Astrocyte of the hippocampus (primary cell): ENCODE measurements at places on chromosomes 16 and 17.

DNA sequence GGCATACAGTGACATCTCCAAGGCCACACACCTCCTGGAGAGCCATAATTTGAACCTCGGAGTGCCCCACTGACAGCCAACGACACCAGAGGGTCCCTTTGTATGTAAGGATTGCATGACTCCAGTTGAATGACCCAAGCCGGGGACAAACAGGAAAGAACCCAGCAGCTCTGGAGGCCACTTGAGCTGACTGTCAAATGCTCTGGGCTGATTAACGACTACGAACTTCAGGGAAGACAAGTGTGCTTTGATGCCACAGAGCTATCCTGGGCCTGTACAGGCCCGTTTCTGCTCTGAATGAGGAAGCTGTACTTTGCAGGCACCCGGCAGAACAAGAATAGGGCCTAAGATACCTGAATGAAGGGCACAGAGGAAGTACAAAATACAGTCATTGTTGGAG, 404.6 kb downstream of the SLC39A11 start:
- DNase-seq: no peak

DNA sequence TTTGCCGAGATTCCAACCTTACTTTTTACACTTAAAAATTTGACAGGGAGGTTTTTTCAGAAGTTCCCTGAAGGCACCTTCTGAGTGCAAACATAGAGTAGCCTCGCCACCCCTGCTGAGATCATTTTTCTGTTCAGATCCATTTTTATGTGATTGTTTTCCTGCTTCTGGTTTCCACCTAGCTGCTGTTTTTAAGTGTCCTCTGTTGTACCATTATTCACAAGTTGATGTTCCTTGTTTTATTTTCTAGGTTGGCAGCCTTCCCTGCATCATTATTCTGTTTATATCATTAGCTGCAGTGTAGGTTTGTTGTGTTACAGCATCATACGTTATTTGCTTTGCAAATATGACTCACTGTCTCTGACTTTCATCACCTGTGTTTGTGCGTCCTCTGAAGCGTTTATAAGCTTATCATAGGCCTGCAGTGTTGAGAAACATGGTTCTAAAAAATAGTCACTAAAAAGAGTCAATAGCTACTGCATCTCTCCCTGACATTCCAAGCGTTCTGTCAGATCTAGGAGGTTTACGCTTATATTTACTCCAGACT, 116.9 kb upstream of the CLEC3A start:
- DNase-seq: no peak

- DNase-seq: peak; percentile 72
These were observed 78.5 kb downstream of the MRC2 start for GRCh38 chr17:62705778-62706597.

DNA sequence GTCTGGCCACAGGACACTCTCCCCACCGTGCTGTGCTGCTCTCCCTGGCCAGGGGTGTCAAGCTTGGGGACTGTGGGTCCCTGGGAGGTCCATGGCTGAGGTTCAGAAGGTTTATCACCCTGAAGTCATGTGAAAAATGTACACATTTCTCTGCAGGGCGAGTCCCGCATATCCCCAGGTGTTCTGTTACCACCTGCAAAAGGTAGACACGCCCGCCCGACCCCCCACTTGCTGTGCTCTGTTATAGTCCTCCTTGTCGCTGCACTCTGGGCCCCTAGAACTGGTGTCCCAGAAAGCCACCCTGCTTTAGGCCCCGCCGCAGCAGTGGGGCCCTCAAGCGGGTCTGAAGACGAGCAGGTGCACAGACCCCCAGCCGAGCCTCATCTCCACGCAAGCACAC, 11.8 kb downstream of the JPT2 start:
- no peak for DNase-seq

DNA sequence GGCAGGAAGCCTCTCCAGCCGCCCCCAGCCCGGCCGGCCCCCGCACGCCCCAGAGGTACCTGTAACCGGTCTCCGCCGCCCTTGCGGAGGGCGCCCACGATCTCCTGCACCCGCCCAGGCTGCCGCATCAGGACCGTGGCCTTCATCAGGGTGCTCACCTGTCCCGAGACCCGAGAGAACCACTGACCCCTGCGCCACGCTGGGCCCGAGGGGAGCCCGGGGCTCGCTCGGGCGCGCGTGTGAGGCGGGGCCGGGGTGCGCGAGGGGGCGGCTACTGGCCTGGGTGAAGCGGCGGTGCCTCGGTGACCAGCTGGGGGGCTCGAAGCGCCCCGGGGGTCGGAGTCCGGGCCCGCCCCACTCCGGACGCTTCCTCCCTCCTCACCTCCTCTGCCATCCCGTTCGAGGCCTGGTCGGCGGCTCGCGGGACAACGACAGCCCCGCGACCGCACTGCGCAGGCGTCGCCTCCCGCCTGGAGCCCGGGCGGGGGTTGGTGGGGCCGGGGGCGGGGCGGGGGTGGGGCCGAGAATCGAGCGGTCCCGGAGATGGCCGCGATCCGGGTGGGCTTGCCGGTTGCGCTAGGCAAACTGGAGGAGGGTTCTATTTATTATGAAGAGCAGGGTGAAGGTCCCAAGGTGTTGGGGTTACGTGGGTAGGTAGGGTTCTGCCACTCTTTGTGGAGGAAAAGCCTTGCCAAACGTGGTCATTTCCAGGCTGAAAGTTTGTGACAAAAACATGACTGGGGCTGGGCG, at the start of gene NT5C3B:
Gene NT5C3B, minus strand, starts transcription at position 433 of the 750 bp plus-strand sequence. Its CDS starts 39 bp downstream, at position 394.
- peak; percentile 79 for DNase-seq

DNA sequence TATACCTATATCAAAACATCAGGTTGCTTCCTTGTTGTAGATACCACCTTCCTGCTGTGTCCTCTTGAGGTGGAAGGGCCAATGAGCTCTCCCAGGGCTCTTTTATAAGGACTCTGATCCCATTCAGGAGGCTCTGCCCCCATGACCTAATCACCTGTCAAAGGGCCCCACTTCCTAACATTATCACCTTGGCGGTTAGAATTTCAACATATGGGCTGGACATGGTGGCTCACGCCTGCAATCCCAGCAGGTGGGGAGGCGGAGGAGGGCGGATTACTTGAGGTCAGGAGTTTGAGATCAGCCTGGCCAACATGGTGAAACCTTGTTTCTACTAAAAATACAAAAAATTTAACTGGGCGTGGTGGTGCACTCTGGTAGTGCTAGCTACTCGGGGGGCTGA, 86.4 kb downstream of the HAPSTR1 start:
- no peak for DNase-seq

GRCh38 chr16:81655469-81656162, 123.5 kb upstream of the PLCG2 start:
- DNase-seq: no peak

- peak; percentile 94 for DNase-seq
These were observed 853 bp upstream of the PDK2 start for GRCh38 chr17:50094243-50094752.

GRCh38 chr17:71959154-71959553, 161.7 kb upstream of the SOX9 start:
- DNase-seq: no peak

GRCh38 chr16:14562691-14563491, 67.2 kb downstream of the PARN start:
- DNase-seq: peak; percentile 53

DNA sequence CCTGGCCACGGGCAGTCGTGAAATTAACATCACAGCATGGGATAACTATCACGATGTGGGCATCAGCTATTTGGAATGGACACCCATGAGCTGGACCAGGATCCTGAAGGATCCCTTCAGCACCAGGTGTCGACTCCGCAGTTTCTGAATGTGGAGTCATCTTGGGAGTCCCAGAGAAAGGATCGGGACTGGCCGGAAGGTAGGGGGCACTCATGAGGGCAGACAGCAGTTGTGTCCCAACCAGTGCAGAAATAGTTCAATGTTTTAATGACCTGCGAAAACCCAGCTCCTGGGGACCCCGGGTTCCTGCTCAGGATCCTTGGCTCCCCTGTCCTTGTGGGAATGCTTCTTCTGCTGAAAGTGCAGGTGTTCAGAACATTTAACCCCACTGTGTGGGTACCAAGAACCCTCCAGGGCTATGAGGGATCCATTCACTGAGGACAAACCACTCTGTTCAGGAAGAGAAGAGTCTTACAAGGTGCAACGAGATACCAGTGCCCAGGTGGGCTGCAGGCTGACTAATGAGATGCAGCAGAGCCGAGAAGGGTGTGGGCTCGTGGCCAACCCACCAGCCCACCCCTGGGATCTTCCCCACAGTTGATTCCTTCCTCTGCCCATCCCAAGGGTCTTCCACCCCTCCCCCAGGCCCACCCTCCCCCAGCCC, 154.8 kb downstream of the SALL1 start:
- DNase-seq: no peak

DNA sequence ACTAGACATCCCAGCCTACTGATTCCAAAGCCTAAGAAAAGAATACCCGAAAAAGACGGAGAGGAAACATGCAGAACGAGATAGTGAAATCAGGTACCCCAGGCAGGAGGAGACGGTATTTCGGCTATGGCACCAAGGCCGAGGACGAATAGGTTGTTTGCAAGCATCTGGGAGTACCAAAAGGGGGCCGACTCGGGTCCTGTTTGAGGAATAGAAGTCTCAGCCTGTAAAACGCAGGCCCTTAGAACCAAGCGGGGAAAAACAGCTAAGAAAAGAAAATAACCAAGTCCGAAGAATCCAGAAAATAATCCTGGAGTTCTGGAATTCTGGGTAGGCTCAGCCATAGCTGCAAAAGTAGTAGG, 537 bp downstream of the SLC35B1 start:
- no peak for DNase-seq

DNA sequence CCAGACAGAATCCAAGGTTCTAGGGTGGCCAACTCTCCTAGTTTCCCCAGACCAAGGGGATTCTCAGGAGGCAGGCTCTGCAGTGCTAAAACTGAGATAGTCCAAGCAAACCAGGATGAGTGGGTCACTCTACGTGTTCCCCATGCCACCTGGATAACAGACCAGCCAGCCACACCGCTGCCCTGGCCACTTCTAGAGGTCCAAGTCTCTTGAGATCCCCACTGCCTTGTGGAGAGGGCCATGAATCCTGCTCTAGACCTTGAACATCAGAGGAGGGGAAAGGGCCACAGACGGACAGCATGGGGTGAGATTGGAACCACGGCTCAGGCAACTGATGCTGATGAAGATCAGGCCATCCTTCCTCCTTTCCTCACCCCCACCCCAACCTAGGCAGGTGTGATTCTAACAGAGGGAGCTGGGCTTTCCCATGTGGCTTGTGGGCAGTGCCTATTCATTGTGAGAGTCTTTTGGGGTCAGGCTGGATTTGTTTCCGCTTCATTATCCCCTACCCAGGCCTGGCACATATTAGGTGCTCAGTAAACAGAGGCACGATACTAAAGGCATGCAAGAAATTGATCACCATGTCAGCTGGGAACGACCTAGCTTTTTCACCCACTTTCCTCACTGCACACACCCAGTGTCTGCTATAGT, 16.8 kb upstream of the TVP23A start:
- no peak for DNase-seq

GRCh38 chr17:56851008-56851407, 17.1 kb downstream of the DGKE start:
- DNase-seq: no peak

DNA sequence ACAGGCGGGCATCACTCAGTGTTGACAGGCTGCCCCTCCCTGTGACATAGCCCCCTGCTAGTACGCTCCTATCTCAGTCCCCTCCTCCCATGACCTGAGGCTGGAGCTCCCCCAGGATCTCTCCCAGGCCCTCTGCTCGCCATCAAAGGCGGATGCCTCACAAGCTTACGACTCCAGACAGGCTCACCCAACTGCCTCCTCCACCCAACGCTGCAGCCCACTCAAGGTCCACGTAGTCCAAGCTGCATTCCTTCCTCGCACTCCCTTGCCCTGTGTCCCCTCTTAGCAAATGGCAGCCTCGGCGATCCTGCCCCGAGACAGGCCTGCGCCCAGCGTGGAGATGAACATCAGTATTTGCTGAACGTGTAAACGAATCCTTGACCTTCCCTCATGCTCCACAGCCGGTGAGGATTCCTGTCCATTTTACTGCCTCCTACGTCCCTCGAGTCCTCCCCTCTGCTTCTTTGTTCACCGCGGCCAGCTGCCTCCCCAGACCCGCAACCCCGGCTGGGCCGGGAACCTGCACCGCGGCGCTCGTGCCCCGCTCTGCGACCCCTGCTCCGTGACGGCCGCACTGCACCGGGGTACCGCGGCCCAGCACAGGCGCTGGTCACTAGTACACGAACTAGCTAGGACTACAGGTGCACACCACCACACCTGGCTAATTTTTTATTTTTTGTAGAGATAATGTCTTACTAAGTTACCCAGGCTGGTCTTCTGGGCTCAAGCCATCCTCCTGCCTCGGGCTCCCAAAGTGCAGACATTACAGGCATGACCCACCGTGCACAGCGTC, 838 bp upstream of the TMEM97 start:
- DNase-seq: peak; percentile 23

GRCh38 chr17:1561420-1562175, 994 bp downstream of the PITPNA start:
- DNase-seq: peak; percentile 66

DNA sequence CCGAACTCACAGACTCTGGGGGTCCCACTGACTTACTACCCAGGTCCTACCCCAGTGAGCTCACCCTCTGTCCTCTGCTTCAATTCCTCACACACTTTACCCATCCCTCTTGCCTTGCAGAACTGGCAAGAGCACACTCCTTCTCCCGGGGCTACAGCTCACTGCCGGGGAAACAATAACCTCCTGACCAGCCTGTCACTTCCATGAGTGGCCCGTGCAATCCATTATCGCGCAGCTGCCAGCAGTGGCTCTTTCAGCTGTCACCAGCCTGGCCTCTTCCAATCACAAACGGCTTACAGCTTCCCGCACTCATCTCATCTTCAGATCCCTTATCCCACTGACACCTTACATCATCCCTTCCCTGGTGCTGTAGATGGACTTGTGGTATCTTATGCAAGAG, 79.5 kb downstream of the CPPED1 start:
- no peak for DNase-seq

- no peak for DNase-seq
These were observed 512.4 kb upstream of the CDH11 start for GRCh38 chr16:65634291-65634690.

DNA sequence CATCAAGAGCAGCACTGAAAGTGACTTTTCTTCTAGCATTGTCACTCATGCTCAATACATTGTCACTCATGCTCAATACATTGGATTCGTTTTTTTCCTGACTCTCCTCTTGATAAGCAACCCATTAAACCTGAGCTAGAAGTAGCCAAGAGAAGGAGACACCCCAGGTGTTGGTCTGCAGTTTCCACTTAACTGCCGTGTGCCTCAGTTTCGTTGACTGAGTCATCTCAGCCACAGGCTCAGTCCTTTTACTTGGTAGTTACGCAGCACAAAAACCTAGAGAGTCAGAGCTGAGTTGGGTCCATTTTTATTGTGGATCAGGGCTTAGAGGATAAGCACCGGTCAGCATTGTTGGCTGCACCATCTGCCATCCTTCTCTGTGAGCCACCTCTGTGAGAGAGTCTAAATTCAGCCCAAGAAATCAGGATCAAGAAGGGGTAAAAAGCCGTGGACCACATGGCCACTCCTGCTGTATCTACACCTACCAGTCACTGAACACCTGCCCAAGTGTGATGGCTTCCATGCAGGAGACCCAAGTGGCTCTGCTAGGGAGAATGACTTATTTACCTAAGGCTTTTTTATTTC, 11.3 kb downstream of the GINS2 start:
- DNase-seq: no peak
